Hepatocyte (in vitro differentiated cells): ENCODE measurements at places on chromosomes 7 and 10. TPM values are rescaled to one million over a fixed set of nuclear protein-coding genes. Genes with fewer than 3 reads are reported as not detected.

Gene CYP2C19
- 44.6 and 46.4 TPM in 2 replicates for total RNA-seq

Gene FANK1
- total RNA-seq = 0.88 and 6.0 TPM in 2 replicates

Gene GNG11
- total RNA-seq = 10.0 and 11.2 TPM in 2 replicates

Gene PITX3
- total RNA-seq = not detected in 2 replicates

Gene TMEM213
- 0.03 TPM in 1 of 2 replicates, not detected in the other for total RNA-seq

Gene CAMK2B
- 0.37 TPM in 1 of 2 replicates, not detected in the other for total RNA-seq

Gene COL17A1
- 5.7 and 7.5 TPM in 2 replicates for total RNA-seq

Gene BTBD16
- 0.47 and 0.92 TPM in 2 replicates for total RNA-seq

Gene AQP1
- 92.3 and 124 TPM in 2 replicates for total RNA-seq

Gene CALML3
- total RNA-seq = not detected in 2 replicates

Gene KEL
- total RNA-seq = 8.7 and 22.4 TPM in 2 replicates

Gene OGDHL
- 9.5 and 12.9 TPM in 2 replicates for total RNA-seq

Gene HABP2
- total RNA-seq = 102 and 109 TPM in 2 replicates

- no peak for DNase-seq
Observed at GRCh38 chr7:106262221-106262881, 22.4 kb downstream of the NAMPT start.

DNA sequence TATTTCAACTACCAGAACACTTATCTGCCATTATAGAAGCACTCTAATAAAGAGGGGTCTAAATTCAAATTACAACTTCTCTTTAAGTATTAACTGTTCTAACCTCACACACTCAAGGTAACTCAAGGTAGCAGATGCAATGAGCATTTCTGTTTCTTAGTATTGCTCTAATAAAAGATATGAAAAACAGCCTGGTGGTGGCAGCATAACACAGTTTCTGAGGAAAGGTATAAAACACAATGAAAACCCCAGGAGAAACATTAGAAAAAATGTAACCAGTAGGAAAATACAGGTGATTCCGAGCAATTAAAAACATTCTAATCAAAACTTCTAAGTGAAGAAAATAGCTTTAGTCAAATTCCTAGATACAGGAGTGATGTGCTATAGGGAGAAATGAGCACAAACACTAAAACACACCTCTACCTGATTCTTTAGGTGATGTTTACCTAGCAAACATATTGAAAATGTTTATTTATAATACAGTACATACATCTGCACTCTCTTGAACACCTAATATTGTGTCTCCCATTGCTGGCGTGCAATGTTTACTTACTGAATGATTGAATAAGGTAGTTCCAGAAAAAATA, 3.5 kb downstream of the MKRN1 start:
- peak; percentile 71 for DNase-seq

- DNase-seq = peak; percentile 86
Observed at GRCh38 chr7:322111-322671, 32.2 kb downstream of the FOXL3 start.

DNA sequence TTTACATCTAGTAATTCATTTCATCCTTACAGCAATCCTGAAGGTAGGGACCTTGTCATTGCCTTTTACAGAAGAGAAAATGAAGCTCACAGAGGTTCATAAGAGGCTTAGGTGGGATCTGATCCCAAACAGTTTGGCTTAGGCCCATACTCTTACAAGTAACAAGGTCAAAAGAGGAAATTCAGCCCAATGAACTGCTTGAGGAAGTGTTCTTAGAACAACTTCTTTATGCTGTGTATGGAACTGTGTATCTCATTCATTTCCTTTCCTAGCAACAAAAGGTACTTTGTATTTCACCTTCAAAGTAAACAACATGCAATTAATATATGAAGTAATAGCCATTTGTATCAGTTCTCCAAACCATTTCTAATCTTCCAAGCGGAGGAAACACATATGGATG, 79.3 kb downstream of the AVL9 start:
- DNase-seq = no peak

DNA sequence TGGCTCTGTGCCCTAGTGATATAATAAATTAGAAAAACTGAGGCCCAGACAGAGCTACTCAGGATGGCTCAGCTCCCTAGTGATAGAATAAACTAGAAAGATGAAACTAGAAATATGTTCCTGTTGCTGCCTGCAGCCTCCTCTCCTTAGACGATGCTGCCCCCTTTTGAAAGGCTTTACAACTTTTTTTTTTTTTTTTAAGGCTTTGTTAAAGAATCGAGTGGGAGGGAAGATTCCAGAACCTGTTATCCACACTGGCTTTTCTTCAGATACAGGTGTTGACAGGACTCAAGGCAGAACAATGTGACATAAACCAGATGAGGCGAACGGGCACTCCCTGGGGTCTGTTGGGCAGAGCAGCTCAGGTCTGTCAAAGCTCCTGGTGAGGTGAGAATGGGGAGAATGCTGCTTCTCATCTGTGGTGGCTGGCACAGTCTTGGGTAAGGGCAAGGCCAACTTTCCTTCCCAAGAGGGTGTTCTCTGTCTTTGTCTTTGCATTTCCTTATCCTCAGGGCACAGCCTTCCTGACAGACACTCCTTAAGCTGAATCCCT, 175.1 kb downstream of the COBL start:
- peak; percentile 65 for DNase-seq

GRCh38 chr7:130444234-130444633, 3.4 kb upstream of the CEP41 start:
- no peak for DNase-seq

GRCh38 chr7:55145606-55146005, 126.8 kb downstream of the EGFR start:
- no peak for DNase-seq

- no peak for DNase-seq
Observed at GRCh38 chr10:67045404-67045803, 119.6 kb downstream of the LRRTM3 start.

GRCh38 chr7:105791926-105792325, 84.5 kb downstream of the ATXN7L1 start:
- DNase-seq = no peak

- DNase-seq = peak; percentile 3
Observed at GRCh38 chr7:150401861-150402631, 22.9 kb downstream of the ZNF775 start.

- peak; percentile 83 for DNase-seq
Observed at GRCh38 chr10:89351780-89352597, 24.2 kb downstream of the IFIT3 start.

- no peak for DNase-seq
Observed at GRCh38 chr7:85341973-85342372, 155.1 kb upstream of the SEMA3D start.

- no peak for DNase-seq
Observed at GRCh38 chr7:132177708-132178401, 398.4 kb downstream of the PLXNA4 start.

DNA sequence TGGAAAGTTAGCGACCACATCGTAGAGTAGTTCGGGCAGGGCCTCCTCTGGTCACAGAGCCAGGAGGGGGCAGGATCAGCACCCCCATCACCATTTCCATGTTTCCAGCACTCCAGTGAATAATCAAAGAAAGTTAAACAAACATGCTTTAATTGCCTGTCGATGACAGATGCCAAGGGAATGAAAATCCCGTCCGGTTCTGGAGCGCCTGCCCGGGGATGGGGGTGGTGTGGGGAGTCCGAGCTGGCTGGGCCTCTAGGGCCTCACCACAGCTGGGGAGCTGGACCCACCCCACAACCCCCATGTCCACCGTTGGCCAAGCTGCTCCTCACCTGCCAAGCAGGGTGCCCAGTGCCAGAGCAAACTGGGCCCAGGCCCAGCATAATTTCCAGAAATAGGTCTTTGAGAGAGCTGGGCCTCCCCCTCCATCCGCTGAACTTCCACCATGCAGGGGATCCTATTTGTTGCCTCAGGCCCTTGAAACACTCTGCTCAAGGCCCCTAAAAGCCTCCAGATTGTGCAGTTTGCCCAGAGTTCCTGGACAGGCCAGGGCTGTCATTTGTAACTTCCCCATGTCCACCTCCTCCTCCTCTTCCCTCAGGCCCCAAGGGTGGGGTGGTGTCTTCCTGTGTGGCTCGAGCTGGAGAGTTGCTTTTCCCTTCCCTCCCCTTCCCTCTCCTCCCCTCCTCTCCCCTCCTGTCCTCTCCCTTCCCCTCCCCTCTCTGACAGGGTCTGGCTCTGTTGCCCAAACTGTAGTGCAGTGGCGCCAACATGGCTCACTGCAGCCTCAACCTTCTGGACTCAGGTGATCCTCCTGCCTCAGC, 101.0 kb downstream of the MYL10 start:
- no peak for DNase-seq

DNA sequence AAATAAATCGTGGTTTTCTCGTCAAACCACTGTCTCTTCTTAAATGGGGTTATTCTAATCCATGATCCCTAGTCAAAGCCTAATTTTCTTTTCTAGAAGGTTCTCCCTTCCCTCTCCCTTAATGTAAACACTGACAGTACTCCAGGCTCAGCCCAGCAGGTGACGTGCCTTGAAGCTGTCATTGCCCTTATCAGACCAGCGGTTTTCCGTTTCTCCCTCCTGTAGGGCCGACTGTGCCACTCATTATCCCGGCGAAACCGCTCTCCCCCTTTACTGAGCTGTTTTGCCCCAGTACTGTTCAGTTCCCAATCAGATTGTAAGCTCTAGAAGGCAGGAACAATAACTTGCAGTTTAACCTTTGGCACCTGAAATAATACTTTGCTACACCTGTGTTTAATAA, 153.5 kb upstream of the RHEB start:
- no peak for DNase-seq

- DNase-seq = no peak
Observed at GRCh38 chr10:129280155-129280502, 186.9 kb upstream of the MGMT start.

DNA sequence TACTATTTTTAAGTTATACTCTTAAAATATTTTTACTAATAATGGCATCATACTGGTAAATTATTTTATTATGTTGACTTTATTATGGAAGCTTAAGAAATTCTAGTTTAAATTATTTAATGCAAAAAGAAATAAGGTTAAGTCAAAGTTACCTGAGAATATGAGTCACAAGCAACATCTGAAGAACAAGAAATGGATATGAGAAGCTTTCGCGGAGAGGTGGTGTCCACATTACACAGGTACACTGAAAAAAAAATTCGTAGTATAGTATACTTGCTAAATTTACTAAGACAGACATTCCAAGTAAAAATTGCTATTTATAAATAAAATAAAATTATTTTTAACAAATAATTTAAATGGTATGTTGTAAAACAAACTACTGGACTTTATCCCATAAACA, 143.8 kb downstream of the AVL9 start:
- DNase-seq = no peak

DNA sequence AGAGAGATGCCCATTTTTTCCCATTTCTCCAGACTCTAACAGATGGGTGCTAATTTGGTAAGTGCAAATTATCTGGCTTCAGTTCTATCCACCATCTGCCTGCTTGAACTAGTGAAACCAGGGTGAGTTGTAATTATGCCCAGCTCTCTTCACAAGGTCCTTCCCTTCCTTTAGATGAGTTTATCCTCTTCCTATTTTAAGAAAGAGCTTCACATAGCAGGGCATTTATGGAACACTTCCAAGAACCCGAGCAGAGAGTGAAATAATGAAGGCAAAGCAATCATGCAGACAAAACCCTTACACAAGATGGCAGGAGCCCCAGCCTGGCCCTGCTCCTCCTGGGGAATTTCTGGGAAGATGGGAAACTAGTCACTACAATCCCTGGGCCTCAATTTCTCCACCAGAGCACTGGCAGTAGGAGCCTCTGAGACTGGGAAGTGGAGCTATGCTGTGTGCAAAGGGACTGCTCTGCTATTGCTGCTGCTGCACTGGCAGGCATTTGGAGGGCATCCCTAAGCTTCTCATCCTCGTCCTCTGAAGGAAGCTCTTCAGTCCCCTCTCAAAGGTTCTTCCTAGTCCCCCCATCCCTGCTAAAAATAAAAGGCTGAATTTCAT, 33.7 kb upstream of the PLXNA4 start:
- DNase-seq = no peak

DNA sequence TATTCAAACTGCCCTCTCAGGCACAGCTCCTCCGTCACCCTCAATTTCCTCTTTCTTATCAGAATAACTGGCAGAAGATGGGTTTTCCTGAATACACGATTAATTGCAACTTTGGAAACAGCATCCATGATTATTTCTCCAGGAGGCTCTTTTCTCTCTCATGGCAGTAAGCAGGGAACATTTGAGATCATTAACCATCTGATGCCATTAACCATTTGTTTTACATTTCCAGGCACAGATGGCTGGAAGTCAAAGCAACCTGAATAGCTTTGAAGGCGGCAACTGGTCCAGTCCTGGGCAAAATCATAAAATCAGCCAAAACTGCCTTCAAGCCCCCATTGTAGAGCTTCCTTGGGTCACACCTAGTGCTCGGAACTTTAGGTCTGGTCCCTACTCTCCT, 289.5 kb upstream of the AOAH start:
- no peak for DNase-seq

DNA sequence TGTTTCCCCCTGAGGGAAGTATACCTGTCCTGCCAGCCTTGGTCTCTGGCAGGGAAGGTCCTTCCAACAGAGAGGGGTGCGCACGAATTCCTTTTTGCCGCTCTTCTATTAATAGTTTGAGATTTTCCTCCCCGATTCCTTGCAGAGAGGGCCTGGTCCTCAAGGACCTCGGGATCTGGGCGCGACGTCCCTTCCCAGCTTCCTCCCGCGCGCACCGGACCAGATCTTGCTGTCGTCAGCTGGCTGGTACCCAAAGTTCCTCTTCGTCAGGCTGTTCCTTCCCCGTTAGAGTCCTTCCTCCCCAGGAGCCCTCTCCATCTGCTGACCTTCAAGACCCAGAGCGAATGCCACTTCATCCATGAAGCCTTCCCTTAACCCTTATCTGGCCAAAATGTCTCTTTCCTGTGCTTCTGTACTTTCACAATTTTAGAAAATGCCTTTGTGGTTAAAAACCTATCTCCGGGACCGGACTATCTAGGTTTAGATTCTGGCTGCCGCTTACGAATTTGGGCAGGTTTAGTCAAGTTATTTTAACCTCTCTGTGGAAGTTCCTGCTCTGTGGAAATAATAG, 851 bp upstream of the GOT1 start:
- DNase-seq = peak; percentile 61

- DNase-seq = no peak
Observed at GRCh38 chr10:80379701-80380100, 23.1 kb downstream of the DYDC2 start.

- DNase-seq = no peak
Observed at GRCh38 chr10:16886031-16886430, 68.8 kb upstream of the RSU1 start.

GRCh38 chr7:25031007-25031406, 51.0 kb upstream of the OSBPL3 start:
- DNase-seq = no peak

DNA sequence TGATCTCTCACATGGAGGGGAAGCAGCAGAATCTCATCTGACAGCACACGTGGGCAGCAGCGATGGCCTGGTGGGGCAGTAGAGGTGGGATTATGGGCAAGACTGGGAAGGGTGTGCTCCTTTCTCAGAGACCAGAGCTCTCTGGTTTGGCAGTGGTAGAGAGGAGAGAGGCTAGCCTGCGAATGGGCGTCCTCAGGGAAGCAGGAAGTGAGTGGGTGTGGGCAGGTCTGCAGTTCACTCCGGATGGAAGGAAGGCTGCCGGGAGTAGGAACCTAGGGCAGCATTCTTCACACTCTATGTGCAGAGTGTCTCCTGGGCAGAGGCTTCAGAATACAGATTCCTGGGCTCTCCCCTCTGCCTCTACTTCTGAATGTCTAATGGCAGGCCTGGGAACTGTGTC, 162.8 kb upstream of the BMPER start:
- no peak for DNase-seq
